ENCODE measurements at places on chromosomes 3 and 15.

DNA sequence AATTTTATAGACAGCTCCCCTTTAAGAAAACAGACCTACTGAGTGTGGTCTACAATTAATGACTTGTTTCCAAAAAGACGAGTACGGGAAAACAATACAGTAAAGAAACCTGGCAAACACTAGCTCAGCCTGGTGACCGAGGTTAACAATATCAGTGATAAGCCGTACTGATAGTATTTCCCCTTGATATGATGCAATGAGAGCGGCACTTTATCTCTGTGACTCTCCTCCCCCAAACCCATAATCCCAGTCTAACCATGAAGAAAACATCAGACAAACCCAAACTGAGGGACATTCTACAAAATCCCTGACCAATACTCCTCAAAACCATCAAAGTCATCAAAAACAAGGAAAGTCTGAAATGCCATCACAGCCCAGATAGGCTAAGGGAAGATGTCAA is 8.2 kb downstream of the DENND4A start:
- no peak for DNase-seq

- DNase-seq = no peak
These were observed 323.5 kb downstream of the RORA start for GRCh38 chr15:60905587-60905986.

DNA sequence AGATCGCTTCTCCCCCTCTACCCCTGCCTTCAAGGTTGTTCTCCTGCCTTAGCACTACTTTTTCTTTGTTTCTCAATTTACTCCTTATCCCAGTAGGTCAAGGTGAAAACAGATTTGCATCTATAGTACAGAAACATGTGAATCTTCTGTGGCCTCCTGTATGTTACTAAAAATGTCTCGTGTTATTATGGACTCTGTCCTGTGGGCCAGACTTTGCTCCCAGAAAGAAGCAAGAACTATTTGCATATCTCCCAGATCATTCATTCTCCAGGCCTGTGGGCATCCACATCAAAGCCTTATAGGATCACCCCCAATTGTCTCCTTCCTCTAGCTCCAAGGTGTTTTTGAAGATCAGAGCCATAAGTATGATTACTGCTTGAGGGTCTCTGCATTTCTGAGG is 169.5 kb upstream of the ROPN1 start:
- DNase-seq = no peak

- DNase-seq = no peak
These were observed 19.5 kb downstream of the SETMAR start for GRCh38 chr3:4322635-4323034.

DNA sequence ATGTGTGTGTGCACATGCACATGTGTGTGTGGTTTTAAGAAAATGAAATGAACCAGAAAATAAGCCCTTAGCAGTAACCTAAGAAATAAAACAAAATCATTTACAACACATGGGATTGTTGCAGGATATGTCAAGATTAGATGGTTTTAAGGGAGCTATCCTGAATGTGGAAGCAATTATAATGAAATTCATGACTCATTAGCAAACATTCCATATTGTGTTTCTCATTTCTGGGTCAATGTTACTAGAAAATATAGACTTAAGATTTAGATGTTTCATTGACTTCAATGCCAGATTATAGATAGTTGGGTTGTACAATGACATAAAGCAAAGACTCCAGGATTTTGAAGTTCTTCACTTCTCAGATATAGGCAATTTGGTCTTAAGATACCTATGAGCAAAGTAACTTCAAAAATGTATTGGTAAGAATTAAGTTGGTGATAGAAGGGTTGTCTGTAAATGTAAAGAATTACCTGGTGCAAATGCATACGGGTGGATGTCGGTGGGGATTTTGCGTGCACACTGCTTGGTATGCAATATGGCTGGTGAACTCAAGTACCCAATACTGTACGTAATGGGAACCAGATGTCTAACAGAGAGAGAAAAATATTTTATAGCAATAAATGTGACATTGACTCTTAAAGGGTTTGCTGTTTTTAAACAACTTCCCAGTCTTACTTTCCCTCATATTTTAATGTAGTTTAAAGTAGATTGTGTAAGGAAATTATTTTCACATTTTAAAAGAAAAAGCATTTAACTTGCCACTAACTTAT is 53.9 kb upstream of the NR2F2 start:
- no peak for DNase-seq

DNA sequence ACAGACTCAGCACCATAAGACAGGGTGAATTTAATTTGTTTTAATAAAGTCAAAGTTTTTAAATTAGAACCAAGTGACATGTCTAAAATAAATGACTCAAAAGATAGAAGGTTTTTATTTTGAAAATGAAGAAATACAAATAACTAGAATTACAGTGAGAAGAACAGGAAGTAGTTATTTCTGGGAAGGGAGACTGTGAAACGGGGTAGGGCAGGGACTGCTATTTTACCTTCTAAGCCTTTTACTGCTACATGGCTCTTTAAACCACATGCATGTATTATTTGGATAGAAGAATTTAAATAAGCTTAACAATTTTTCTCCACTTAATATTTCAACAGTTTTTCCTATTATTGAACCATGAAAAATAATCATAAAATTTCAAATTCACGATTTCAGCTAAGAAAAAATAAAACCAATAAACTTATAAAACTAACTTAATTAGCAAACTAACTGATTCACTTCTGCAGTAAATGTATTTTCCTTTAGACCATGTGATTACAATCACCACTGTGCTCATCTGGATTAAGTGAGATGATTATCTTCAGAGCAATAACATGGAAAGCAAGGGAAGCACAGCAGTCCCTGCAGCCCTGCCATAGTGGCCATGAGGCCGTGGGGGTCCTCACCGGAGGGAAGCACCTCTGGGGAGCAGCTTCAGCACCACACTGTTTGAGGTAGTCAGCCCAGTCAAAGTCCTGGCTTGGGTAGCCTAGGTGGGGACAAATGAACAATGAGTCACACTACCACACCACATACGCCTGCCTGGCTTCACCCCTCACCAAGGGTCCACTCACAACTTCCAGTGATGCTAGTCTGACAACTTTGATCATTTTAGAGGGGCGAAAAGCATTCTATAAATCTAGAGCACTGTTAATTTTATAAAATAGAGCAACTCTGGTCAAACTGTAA is 28.3 kb upstream of the STIMATE start:
- no peak for DNase-seq

- no peak for DNase-seq
These were observed 213.7 kb downstream of the PDCD6IP start for GRCh38 chr3:34012102-34012461.

GRCh38 chr3:130976706-130977105 is 49.9 kb downstream of the ASTE1 start:
- no peak for DNase-seq

GRCh38 chr15:23561914-23562313 is 3.6 kb upstream of the MKRN3 start:
- no peak for DNase-seq

GRCh38 chr15:47548231-47548630 is 169.1 kb upstream of the SEMA6D start:
- DNase-seq = no peak

DNA sequence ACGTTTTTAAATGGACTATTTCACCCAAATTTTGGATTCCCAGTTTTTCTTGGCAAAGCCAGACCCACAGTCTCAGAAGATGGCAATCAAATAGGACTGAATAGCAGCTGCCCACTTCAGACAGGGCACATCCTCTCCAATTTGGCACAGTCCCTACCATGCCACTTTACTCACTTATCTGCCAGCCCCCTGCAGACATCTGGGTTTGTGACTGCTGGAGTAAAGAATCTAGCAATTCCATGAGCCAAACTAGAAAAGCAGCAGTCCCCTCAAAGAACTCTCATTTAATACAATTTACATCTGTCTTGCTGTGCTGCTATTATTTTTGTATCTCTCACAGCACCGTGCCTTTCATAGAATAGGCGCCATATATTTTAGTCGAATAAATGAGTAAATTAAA is 16.0 kb upstream of the LRRN1 start:
- no peak for DNase-seq
